Activated gamma-delta T cell (primary cell): ENCODE measurements at places on chromosomes 13 and 19.

GRCh38 chr13:105165449-105166125 is 1369.9 kb downstream of the EFNB2 start:
- DNase-seq: no peak

- no peak for DNase-seq
Observed at GRCh38 chr13:99661791-99662190, 160.5 kb downstream of the TM9SF2 start.

DNA sequence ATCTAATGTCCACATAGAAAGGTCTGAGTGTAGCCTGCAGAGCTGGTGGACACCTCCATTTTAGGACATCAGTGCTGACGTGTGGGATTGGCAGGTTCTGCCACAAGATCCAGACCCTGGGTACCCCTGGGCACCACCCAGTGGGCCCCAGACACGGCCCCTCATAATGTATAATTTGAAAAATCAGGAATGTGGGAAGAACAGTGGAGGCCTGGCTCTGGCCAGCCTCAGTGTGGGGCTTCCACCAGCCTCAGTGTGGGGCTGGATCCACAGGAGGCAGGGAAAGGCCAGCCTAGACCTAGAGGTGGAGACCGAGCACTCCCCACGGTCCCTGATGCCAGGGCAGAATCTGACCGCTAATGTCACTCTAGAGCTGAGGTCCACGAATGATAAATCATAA is 150.7 kb upstream of the SOX1 start:
- DNase-seq: no peak

DNA sequence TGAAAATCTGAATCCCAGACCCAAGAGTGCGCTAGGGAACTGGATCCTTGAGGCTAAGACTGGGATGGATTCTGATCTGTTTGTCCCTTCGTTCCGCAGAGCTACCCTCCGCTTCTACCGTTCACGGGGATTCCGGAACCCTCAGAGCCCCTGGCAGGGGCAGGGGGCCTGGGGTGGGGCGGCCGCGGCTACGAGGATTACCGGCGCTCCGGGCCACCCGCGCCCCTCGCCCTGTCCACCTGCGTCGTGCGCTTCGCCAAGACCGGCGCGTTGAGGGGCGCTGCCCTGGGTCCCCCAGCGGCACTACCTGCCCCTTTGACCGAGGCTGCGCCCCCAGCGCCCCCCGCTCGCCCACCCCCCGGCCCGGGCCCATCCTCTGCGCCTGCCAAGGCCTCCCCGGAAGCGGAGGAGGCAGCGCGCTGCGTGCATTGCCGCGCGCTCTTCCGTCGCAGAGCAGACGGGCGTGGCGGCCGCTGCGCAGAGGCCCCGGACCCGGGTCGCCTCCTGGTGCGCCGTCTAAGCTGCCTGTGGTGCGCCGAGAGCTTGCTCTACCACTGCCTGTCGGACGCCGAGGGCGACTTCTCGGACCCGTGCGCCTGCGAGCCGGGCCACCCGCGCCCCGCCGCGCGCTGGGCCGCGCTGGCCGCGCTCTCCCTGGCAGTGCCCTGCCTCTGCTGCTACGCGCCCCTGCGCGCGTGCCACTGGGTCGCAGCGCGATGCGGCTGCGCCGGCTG is 7.1 kb downstream of the SPRED3 start:
- DNase-seq: no peak

DNA sequence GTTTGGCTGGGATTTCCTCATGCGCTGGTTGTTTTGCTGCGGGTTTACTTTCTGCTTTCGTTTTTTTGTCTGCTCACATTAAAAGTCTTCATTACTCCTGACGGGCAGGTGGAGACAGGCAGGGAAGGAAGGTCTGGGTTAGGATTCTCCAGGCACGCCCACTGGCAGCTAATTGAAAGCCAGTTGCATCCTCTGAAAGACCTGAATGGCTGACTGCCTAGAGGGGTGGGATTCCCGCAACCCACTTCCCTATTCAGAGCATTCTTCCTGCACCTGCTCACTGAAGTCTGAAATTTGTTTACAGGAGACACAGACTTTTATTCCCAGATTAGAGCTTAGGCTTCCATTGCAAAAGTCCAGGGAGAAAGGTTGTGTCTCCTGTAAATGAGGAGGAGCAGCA is 172.0 kb downstream of the UQCRFS1 start:
- no peak for DNase-seq

GRCh38 chr13:101309014-101309619 is 107.2 kb downstream of the NALCN start:
- DNase-seq: no peak
